Urothelium cell line (cell line): ENCODE measurements at places on chromosomes 12 and 14.

DNA sequence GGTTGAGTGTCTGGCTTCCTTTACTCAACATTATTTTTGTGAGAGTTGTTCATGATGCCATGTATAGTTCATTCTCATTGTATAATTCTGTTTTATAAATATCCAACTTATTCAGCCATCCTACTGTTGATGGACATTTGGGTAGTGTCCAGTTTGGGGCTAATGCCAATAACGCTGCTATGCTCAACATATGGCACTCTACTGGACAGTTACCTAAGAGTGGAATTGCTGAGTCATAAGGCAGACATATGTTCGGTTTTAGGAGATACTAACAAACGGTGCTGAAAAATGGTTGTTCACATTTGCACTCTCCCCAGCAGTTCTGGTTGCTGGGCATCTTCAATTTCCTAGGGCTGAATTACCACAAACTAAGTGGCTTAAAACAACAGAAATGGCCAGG, 28.7 kb upstream of the P2RX4 start:
- DNase-seq: no peak

DNA sequence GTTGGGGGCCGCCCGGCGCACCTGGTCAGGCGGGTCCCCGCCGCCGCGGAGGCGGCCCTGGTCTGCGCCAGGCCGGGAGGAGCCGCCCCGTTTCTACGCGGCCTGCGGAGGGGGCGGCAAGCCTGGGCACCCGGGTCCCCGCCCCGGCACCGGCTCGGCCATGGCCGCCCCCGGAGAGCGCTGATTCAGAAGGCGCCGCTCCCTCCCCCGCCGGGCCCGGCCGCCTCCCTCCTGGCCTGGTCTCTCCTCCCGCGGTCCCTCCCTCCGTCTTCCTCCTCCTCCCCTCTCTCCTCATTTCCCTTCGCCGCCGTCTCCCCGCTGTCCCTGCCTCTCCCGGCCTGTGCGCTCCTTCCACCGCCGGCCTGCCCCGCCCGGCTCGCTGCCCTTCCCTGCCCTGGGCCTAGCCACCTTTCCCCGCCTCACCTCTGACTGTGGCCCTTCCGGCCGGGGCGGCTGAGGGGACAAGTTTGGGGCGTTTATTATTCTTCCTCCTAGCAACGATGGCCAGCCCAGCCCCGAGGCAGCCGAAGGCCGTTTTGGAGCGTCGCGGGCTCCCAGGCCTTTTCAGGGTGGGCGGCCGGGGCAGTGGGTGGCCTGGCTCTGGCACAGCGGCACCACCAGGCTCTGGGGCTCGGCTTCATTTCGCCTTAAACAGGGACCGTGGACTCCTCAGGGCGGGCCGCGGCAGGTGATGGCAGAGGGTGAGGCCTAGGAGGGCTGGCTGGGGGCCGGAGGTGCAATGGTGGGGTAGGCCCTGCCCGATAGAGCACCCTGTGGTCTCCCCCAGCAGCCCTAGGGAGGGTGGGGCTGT, 768 bp downstream of the CEP170B start:
- peak; percentile 74 for DNase-seq

DNA sequence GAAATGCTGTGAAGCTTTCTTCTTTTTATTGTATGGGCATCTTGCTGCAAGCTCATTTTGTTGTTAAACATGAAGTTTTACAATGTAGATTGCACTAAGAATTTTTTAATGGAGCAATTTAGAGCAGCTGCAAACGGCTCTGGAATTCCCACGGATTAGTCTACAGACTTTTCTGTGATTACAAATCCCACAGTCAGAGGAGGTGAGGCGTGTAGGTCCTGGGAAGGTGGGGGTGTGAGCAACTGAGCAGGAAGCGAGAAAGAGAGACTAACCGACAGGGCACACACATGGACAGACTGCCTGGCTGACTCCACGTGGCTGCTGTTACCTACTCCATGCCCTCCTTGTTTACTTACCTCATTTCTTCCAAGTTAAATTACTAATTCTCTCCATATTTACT, 348.5 kb downstream of the NPAS3 start:
- no peak for DNase-seq

DNA sequence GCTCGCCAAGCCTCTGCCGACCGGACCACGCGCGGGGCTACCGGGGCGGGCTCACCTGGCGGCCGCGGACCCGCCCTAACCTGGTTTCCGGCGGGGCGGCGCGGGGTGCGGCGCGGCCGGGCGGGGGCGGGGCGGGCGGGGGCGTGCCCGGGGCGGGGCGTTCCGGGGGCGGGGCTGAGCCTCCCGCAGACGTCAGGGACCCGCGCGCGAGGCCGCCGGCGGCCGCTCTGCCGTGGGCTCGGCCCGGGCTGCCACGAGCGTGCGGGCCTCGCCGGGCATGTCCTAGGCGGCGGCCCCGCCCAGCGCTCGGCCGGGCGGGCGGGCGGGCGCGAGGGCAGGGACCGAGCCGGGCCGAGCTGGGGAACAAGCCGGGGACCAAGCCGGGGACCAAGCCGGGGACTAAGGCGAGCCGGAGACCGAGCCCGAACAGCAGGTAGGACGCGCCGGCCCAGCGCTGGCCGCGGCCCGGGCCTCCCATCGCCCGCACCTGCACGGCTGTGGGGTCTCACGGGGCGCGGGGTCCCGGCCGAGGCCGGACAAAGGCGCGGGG, at the start of gene CEP170B:
Gene CEP170B (plus strand): TSS at position 188 of the 550 bp plus-strand sequence. CDS start 3,183 bp downstream, outside the sequence.
- peak; percentile 85 for DNase-seq

DNA sequence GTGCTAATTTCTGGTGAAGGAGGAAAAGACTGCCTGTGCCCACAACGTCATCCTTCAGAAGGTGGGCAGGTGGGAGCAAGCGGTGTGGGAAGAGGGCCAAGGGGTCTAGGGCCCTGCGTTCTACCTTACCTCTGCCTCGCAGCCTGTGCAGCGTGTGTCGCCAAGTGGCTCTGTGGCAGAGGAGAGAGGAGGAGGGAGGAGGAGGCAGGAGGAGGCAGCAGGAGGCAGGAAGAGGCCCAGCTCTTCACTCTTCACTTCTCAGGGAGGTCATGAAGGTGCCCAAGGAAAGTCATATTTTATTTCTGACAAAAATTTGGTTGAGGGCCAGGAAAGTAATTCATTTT, 177.9 kb downstream of the MYRFL start:
- DNase-seq: no peak

- no peak for DNase-seq
Measured at GRCh38 chr12:120725151-120725658, 421 bp upstream of the ACADS start.

DNA sequence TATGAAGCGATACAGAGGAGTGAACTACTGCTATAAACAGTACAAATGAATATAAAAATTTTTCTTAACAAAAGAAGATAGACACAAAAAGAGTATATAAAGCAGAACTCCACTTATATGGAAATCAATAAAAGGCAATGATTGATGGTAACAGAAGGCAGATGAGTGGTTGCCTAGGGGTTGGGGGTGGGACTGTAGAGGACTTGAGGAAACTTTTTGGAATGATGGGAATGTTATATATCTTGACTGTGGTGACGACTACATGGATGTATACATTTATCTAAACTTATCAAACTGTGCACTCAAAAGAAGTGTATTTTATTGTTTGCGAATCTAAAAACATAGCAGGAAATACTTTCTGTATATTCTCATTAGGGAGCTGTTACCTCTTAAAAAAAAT, 89.1 kb downstream of the PTCSC3 start:
- no peak for DNase-seq

DNA sequence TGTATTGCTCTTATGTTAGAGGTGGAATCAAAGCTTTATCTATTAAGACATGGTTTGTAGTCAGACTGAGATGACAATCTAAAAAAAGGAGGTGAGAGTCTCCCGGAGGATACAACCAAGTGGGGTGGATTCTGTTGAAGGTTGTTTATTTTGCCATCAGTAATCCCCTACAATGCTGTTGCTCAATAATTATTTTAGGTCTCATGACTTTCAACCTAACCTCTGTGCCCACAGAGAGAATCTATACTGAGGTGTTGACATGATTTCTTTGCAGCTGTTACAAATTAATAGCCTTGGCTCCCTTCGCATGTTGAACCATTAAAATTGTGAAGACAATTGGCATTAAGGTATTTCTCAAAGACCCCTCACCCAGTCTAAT, 28.7 kb upstream of the FOS start:
- DNase-seq: no peak

- no peak for DNase-seq
Measured at GRCh38 chr12:120262852-120263747, 2.4 kb downstream of the PXN start.

DNA sequence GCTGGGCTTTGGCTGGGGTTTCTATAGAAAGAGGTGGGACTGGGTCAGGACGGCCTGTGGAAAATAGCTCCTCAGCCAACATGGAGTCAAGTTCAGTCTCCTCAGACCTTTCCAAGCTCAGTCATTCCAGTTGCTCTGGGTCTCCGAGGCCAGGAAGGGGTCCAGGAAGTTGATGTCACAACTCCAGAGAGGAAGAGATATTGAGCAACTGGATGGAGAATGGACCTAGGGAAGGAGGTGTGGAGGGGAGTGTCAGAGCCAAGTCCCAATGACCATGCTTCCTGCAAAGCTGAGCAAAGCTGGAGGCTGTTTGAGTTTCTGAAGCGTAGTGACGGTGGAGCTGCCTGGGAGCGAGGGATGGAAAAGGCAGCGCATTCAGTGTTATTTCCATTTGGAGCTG, 86.1 kb downstream of the SLC24A4 start:
- no peak for DNase-seq

- no peak for DNase-seq
Measured at GRCh38 chr12:110245369-110245772, 35.7 kb upstream of the ATP2A2 start.

DNA sequence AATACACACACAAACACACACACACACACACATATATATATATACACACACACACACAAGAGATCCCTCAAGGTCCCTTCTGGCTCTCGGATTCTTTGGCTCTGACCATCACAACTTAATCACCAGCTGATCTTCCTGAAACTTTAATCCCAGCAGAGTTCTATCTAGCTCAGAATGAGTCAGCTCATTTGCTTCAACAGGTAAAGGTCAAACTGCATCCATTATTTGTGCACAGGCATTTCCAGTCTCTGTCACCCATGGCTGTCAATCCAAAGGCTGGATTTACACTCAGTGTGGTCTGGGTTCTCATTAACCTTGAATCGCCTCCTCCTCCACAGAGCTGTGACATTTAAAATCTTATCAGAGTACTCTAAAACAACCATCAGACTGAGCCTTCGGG, 113.3 kb upstream of the TMPO start:
- no peak for DNase-seq

DNA sequence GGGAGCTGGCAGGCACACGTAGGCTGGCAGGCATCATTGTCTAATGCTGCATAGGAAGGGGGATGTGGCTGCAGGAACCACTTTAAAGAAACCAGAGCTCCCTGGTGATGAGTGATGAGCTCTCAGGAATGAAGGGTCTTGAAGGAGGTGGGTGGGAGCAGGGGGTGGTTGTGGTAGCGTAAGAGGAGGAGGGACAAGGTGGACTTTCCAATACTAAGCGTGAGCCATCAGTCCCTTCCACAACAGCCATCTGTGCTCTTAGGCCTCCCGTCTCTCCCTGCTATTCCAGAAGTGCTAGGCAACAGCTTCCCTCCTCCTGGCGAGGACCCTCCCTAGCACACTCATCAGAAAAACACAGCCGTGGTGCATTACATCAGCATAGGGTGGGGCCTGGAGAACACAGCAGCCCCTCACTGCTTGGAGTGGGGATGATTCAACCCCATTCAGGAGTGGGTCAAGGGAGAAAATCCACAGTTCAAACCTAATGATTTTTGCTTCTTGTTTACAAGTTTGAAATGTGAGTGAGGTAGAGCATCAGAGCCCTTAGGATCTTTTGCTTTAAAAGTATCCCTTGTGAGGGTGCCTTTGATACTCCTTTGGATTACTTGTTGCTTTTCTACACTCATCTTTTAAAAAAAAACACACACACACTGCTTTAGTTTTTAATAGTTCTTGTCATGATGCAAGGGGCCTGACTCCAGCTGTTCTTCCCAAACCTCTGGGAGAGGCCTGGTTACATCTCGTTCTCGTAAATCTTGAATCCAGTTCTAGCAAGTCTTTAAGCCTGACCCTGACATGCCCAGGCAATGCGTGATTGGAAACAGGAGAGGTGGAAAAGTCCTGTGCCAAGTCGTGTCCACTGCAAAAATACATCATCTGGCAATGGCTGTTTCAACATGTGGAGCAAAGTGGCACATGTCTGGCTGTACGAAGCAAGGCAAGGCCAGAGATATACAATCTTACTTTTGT, 356.4 kb upstream of the DDHD1 start:
- DNase-seq: peak; percentile 40

DNA sequence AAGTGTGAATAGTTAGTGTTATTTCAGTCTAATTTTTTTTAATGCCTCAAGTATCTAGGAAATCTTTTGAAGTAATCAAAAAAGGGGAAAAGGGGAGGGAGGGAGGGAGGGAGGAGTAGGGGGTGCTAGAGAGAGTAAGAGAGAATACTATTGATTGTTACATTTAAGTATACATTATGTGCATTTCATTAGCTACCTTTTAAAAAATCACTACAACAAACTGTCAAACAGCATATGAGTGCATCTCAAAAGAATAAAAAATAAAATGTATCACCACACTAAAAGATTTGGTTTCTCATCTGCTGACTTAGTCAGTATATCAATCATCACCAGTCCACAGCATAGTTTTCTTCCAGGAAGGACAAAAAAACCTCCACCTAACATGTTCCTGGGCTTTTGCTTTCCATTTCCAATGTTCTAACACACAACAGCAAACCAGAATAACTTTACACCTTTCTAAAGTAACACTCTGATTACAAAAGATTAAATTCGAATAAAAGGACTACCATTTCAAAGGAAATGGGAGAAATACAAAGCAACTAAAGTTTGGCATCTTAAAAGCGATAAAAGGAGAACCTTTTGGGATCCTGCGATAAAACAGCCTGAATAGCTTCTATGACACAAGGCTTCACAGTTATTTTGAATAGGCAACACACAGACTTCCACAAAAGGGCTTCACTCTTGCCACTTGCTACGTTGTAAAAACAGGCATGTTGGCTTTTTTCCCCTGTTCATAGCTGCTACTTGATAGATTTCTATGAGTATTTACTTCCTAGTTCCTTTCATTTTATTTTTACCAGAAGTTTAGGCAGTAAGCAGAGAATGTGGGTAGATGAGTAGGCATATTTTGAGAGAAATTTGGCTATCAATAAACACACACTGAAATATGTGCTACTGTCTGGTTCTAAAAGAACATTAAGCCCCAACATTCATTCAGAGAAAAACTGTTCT, 160.9 kb downstream of the EPS8 start:
- no peak for DNase-seq

DNA sequence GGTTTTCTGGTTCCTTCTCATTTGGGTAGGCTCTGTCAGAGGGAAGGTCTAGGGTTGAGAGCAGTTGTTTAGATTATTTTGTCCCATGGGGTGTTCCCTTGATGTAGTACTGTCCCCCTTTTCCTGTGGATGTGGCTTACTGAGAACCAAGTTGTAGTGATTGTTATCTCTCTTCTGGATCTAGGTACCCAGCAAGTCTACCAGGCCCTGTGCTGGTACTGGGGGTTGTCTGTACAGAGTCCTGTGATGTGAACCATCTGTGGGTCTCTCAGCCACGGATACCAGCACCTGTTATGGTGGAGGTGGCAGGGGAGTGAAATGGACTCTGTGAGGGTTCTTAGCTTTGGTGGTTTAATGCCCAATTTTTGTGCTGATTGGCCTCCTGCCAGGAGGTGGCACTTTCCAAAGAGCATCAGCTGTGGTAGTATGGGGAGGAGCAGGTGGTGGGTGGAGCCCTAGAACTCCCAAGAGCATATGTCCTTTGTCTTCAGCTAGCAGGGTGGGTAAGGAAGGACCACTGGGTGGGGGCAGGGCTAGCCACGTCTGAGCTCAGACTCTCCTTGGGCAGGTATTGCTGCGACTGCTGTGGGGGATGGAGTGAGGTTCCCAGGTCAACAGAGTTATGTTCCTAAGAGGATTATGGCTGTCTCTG, 179.3 kb upstream of the BTG1 start:
- no peak for DNase-seq

- peak; percentile 64 for DNase-seq
Measured at GRCh38 chr14:77043177-77043983, 14.9 kb upstream of the IRF2BPL start.

GRCh38 chr12:115481141-115481540, 796.4 kb downstream of the MED13L start:
- DNase-seq: no peak
